Right renal pelvis (tissue), 4 donors: ENCODE measurements at places on chromosomes 2 and 18.

DNA sequence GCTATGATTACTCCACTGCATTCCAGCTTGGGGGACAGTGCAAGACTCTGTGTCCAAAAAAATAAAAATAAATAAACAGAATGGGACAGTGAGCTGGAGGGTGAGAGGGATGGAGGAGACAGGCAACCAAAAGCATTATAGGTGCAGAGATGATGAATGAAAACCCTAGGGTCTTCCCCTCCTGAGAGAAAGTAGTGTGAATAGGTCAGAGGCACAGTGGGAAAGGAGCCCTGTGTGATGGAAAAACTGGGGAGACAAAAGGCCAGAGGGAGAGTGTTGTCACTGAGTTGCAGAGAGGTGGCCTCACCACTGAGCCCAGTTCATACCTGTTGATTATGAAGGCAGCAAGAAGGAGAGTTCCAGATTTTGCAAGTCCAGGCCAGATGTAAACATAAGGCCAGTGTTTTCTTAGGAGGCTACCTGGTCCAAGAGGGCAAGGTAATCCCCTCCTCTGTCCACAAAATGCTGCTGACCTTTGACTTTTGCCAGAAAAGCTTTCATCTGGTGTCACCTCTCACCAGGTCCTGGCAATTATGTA is 17.6 kb upstream of the AGFG1 start:
- no peak for DNase-seq

DNA sequence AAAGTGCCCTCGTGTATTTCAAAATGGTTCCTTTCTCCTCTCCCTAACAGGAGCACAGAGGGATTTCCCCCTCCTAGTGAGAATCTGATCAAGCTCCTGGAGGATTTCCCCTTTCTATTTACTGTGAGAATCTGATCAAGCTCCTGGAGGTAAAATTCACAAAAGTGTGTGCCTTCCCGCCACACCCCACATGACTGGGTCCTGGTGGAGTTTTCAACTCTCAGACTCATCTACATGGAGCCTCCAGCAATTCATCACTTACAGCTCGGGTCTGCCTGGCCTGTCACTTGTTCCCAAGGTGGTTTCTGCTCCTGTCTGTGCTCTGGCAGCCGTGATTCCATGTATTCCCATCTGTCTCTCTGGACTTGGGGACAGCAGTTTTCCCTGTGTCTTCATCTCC is 590.7 kb downstream of the FBXO15 start:
- no peak for DNase-seq

GRCh38 chr2:41865263-41865662 is 182.6 kb upstream of the PKDCC start:
- DNase-seq, result no peak

- DNase-seq, result no peak
These were observed 267.6 kb upstream of the MGAT5 start for GRCh38 chr2:133986081-133986837.

GRCh38 chr2:118239284-118239683 is 151.0 kb downstream of the INSIG2 start:
- no peak for DNase-seq

- DNase-seq, result no peak
These were observed 97.0 kb upstream of the RAB6C start for GRCh38 chr2:129882476-129882875.

DNA sequence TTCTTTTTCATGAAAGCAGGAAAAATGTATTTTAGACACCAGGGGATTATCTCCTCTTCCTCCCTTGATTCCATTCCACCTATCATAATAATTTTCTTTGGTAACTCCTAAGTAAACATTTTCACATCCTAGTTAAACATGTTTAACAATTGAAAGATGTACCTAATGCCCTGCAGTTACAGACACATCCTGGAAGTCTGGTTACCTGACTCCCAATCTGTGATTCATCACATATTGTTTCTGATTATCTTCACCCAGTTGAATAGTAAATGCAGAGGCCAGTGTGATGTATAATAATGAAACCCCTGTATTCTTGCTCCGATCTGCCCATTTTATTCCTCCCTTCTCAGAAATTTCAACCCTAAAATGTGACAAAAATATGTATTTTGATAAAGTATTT is 1237.6 kb upstream of the LRRTM1 start:
- DNase-seq, result no peak

GRCh38 chr2:228479014-228479413 is 297.5 kb upstream of the SPHKAP start:
- DNase-seq, result no peak

- no peak for DNase-seq
These were observed 54.5 kb downstream of the RBBP8 start for GRCh38 chr18:22987547-22988189.

GRCh38 chr2:119788752-119789151 is 29.0 kb downstream of the PTPN4 start:
- DNase-seq, result no peak

GRCh38 chr2:7097353-7097895 is 180.2 kb downstream of the RNF144A start:
- DNase-seq, result no peak

GRCh38 chr2:180184506-180184905 is 177.4 kb upstream of the CWC22 start:
- DNase-seq, result no peak

- no peak for DNase-seq
These were observed 53.9 kb downstream of the LIMS1 start for GRCh38 chr2:108588070-108588668.

- peak; percentile 40 for DNase-seq
These were observed 106.5 kb downstream of the PIGN start for GRCh38 chr18:62080172-62080900.

DNA sequence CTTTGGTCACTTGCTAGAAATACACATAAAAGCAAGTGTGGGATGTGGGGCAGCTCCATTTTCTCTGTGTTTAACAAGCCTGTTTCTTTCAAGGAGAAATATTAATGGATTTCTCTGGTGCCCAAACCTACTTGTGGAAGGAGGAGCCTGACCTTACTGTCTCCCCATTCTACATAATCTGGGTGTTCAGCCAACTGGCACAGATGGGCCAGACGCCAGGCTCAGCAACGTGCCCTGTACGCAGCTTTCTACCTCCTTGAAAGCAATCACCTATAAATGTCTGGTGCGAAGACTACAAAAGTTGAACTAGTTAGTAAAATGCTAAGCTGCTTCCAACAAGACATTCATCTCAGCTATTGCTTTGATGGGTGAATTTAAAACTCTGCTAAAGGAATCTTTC is 33.2 kb upstream of the MYO3B start:
- DNase-seq, result no peak

DNA sequence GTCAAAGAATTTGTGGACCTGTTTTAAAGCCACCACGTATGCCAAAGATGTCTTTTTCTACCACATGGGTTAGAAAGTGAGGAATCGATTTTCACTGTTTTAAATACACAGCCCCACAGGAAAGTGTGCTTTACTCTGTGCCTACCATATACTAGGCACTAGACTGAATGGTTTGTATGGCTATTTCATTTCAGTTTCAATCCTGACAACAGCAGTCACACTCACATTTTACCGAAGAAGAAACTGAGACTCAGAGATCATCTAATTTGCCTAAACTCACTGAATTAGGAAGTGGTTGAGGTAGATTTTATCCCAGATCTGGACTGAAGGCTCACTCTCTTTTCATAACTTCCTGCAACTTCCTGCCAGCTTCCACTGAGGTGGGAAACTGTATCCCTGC is 176.4 kb downstream of the ALK start:
- DNase-seq, result no peak

- no peak for DNase-seq
These were observed 376.6 kb downstream of the PTH2R start for GRCh38 chr2:208783184-208783583.

DNA sequence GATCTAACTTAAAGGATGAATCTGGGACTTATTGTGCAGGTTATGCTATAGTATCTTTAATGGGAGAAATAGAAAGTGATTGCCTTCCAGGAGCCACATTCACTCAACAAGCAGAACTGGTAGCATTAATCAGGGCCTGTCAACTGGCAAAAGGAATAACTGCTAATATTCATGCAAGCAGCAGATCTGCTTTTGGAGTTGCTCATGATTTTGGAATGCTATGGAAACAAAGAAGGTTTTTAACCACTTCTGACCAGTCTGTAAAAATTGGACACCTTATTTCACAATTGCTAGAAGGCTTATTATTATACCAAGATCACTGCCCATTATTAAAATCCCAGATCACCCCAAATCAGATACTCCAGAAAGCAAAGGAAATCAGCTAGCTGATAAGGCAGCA is 200.4 kb downstream of the MREG start:
- no peak for DNase-seq

DNA sequence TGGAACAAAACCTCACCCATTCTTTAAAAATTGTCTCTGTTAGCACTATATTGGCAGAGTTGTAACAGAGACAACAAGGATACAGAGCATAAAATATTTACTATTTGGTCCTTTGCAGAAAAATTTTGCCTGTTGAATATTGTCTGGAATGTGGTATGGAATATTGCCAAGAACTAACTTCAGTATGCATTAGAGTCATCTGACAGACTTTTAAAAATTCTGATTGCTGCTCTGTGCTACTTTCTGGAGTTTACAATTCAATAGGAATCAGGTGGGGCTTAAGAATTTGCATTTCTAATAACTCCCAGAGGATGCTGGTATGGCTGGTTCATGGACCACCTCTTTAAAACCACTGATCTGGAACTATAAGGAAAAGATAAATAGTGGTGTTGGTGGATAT is 32.8 kb upstream of the NYAP2 start:
- no peak for DNase-seq

GRCh38 chr2:225041851-225042799 is at the start of gene DOCK10:
DOCK10 (minus strand) TSS chr2:225042468; CDS start chr2:225042374, 94 bp downstream.
- DNase-seq, result no peak

DNA sequence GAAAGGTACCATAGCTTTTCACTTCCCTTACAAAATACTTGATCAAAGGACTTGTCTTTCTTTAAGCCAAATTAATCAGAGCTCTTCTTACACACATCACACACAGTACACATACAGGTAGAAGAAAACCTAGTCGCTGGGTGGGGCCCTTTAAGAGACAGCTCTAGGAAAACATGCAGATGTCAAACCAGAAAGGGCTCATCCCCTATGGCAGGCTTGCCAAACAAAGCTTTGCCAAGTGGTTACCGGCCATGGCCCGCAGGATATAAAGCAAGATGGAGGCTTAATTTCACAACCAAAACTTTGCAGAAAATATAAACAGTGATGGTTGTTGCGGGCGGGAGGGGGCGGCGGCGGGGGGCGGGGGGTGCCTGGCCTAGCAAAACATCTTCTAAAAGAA is 2156.0 kb upstream of the PIK3C3 start:
- DNase-seq, result no peak

GRCh38 chr2:19073522-19073921 is 284.9 kb downstream of the OSR1 start:
- no peak for DNase-seq

DNA sequence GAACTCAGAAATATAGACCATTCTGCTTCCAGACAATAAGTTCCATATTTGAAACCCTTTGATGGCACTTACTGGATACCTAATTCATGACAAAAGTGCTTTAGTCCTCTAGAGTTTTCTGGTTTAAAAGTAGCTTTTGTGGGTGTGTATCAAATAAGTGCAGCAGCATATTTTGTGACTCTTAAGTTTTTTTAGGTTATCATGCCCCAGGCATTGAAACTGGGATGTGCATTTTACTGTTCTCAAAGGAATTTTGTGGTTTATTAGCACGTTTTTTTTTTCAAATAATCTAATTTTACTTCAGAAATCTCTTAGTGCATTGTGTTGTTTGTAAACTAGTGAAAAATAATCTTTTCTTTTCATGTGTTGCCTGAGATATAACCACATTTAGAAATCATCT is 1.5 kb downstream of the XRCC5 start:
- no peak for DNase-seq

GRCh38 chr2:162265666-162266459 is 22.6 kb upstream of the FAP start:
- DNase-seq, result no peak

DNA sequence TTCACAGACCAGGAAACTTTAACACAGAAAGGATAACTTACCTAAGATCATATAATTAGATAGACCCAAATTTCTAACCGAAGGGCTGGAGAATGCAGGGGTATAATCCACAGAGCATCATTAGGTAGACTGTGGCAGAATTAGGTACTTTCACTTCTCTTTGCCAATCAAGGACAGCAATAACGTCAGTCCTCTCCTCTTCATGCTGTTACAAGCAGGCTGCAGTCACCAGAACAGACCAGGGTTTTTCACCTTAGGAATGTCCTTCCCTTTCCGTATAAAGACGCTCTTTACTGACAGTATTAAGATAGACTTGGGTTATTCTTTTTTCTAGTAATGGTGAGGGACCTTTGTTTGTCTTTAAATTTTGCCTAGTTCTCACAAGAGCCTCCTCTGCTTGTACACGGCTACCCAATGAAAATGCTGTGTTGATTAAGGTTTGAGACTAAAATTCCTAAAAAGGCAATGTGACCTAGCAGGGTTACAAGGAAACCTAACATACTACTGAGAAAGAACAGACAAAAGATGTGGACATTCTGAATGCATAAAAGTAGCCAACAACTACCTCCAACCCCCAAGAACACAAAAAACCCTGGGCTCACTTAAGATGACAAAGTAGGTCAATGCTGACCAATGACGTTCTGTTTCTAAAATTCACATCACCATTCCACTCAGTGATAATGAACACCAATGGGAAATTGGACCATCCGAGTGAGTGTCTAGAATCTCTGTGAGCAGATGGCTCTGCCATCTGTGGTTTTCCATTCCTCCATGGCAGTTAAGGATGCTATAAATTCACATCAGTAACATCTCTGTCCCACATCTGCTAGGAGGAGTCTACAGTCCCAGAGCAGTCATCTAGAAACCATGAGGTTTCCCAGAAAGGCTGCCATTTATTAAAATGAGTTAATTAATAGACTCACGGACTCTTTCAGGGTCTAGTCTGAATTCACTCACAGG is 2.1 kb downstream of the PDIA6 start:
- DNase-seq, result no peak

DNA sequence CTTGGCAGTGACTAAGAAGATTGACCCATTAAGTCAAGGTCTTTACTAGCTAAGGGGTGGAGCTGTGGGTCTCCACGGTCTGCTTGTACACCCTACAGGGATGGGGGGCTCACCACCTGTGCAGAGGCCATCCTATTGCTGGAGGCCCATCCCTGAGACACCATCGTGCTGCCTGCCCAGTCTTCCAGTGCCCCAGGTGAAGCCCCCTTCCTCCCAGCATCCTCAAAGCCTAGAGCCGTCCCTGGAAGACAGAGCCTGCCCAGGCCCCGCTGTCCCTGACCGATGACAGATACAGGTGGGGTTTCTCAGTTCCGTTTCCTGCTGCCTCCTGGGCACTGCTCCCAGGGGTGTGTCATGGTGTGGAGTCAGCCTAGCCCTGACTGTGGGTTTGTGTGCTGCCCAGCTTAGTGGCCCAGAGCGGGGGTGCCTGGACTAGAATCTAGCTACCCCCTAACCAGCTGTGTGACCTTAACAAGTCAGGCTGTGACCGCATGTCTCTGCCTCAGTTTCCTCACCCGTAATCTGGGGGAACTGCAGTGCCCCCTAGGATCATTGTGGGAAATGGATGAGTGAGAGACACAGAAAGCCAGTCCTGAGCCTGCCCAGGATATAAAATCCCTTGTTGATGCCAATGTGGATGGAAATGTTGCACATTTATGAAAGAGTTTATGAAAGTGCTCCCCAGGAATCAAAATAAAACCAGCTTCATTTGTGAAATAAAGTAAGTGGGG is 2.0 kb downstream of the OTOS start:
- no peak for DNase-seq

- DNase-seq, result no peak
These were observed 12.2 kb downstream of the EVX2 start for GRCh38 chr2:176071330-176072291.
